ENCODE measurements at places on chromosomes 7 and 10.

- DNase-seq: no peak
Measured at GRCh38 chr10:44862924-44863323, 48.2 kb upstream of the TMEM72 start.

- DNase-seq: no peak
Measured at GRCh38 chr10:116985611-116986010, 19.4 kb downstream of the SHTN1 start.

- no peak for DNase-seq
Measured at GRCh38 chr7:68823996-68824780, 774.1 kb upstream of the AUTS2 start.

DNA sequence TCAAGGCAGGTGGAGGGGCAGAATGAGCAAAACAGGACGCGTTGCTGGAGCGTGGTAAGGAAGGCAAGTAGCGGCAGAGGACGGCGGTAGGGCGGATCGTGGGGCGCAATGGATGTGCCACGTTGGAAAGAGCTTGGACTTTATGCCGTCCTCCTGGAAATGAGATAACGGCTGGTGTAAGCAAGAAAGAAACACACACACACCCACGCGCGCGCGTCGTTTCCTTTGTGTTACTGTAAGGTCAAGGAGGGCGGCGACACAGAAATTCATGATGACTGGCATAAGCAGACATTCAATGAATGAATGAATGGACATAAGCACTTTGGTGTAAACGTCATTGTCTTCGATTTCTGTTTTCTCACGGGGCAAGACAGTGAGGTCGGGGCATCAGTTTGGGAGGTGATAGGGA lies 683 bp upstream of the ENTPD7 start:
- no peak for DNase-seq

- no peak for DNase-seq
Measured at GRCh38 chr10:60873758-60874157, 70.2 kb downstream of the RHOBTB1 start.

GRCh38 chr10:14022954-14023672 lies 307.6 kb downstream of the FRMD4A start:
- DNase-seq: no peak
